ENCODE measurements at places on chromosomes 1 and 21.

DNA sequence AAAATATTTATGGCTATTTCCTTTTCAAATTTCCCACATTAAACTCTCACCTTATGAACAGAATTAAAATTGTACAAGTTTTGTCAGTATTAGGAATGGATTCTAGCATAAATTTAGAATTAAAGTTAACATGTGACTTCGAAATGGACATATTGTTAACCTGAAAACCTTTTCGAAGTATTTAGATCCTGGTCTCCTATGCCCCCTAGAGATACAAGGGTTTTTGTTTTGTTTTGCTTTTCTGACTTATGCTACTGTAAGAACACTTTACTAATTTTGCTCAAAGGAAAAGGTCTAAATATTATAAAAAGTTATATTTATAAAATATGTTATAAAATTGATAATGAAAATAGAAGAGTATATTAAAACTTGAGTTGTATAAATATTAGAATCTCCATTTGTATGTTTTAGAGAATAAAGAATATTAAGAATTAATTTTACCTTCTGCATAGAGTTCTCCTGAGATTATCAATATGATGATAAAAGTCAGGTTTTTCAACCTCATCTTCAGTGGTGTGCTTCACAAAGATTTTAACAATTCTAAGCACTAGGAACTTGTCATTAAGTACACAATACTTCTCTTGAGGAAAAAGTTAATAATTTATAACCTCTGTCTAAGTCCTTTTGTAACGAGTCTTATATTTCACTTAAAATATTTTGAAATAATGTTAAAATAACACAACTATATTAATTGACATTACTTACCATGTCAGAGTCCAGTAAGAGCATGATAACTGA lies at the start of gene F13B:
Gene F13B (minus strand): TSS at position 542 of the 738 bp plus-strand sequence. CDS start 37 bp downstream, at position 505.
- no peaks in the 10 kb centered on the region for H3K27me3 ChIP-seq
- H3K27ac ChIP-seq = no peak within 1 kb of the TSS
- no peaks in the 10 kb centered on the region for H3K36me3 ChIP-seq

DNA sequence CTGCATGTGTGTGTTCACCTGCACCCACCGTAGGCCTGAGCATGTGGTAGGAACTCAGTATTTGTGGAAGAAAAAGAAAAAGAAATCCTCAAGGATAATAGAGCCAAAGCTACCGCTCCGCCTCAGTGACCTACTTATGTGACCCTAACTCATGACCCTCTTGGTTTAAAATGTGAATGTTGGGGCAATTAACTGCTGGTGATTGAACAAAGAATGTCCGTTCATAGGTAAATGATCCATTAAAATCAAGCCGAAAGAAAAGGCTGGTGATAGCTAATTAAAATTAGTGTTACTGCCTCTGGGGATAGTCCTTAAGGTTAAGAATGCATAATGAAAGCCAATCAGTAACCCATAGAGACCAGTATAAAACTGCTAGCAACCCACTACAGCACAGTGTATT lies 98.1 kb downstream of the PRDM2 start:
- H3K27me3 ChIP-seq = no peaks in the 10 kb centered on the region
- H3K27ac ChIP-seq = no peak overlapping the region
- H3K36me3 ChIP-seq = no peaks in the 10 kb centered on the region
- no peak for DNase-seq

DNA sequence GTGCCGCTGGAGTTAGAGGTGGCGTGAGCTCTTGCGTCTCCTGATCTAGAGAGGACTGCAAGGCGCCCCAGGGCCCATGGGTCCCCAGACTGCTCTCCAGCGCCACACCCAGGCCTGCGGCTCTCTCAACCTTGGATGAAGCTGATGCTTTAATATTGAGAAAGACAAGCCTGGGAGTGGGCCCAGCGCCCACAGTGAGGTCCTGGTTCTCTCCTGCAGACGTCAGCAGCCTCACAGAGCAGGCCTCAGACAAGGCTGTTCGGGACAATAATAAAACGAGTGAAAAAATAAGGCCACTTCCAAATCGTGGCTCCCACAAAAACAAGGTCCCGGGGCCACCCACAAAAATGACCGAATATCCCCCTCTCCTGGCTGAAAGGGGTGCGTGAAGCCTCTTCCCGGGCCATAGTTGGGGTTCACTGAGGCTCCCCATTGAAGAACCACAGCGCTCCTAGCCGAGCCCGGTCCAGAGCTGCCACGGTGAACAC lies 6.0 kb upstream of the DNMT3L start:
- no peaks in the 10 kb centered on the region for H3K27me3 ChIP-seq
- no peak overlapping the region for H3K27ac ChIP-seq
- no peak overlapping the region for H3K4me3 ChIP-seq
- DNase-seq = no peak
- no peaks in the 10 kb centered on the region for H3K36me3 ChIP-seq

DNA sequence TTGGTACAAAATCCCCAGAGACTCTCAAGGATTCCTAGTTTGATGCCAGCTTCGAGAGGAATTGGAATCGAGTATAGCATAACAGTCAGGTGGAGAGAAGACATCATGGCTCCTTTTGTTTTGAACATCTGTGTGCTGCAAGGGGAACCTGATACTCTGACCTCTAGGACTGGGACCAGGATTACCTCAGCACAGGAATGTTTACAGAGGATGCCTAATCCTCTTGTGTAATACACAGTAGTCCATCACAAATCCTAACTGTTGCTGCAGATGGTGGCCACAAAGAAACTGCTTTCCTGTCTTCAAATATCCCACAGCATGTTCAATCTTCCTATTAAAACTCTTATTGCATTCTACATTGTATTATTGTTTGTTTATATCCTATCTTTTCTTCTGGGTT lies 111.8 kb upstream of the PRMT6 start:
- DNase-seq = no peak
- no peaks in the 10 kb centered on the region for H3K36me3 ChIP-seq
- no peak overlapping the region for H3K4me3 ChIP-seq
- no peaks in the 10 kb centered on the region for H3K27me3 ChIP-seq

- no peaks in the 10 kb centered on the region for H3K27me3 ChIP-seq
- no peak for DNase-seq
- no peaks in the 10 kb centered on the region for H3K4me1 ChIP-seq
- H3K27ac ChIP-seq = no peak overlapping the region
- H3K36me3 ChIP-seq = peaks cover 8% of the 10 kb centered on the region
Measured at GRCh38 chr1:186424539-186424938, 36.4 kb downstream of the PDC start.

GRCh38 chr1:159936273-159936904 lies 9.0 kb downstream of the IGSF9 start:
- H3K27ac ChIP-seq = no peak overlapping the region
- no peak for DNase-seq
- no peak overlapping the region for H3K4me3 ChIP-seq
- H3K36me3 ChIP-seq = no peaks in the 10 kb centered on the region

GRCh38 chr21:31042080-31042464 lies 3.8 kb upstream of the KRTAP19-8 start:
- H3K27me3 ChIP-seq = no peaks in the 10 kb centered on the region
- H3K4me3 ChIP-seq = no peak overlapping the region
- DNase-seq = no peak
- no peaks in the 10 kb centered on the region for H3K36me3 ChIP-seq
- H3K4me1 ChIP-seq = no peaks in the 10 kb centered on the region
- no peak overlapping the region for H3K27ac ChIP-seq

GRCh38 chr1:220159041-220159440 lies 65.1 kb downstream of the IARS2 start:
- no peaks in the 10 kb centered on the region for H3K4me1 ChIP-seq
- H3K4me3 ChIP-seq = no peak overlapping the region
- H3K27ac ChIP-seq = no peak overlapping the region
- peaks cover 41% of the 10 kb centered on the region for H3K36me3 ChIP-seq
- H3K27me3 ChIP-seq = no peaks in the 10 kb centered on the region

GRCh38 chr1:169595764-169596711 lies 9.8 kb upstream of the F5 start:
- H3K27ac ChIP-seq = no peak overlapping the region
- no peaks in the 10 kb centered on the region for H3K36me3 ChIP-seq
- no peaks in the 10 kb centered on the region for H3K4me1 ChIP-seq
- DNase-seq = peak; percentile 29
- H3K27me3 ChIP-seq = peaks cover 14% of the 10 kb centered on the region
- no peak overlapping the region for H3K4me3 ChIP-seq

DNA sequence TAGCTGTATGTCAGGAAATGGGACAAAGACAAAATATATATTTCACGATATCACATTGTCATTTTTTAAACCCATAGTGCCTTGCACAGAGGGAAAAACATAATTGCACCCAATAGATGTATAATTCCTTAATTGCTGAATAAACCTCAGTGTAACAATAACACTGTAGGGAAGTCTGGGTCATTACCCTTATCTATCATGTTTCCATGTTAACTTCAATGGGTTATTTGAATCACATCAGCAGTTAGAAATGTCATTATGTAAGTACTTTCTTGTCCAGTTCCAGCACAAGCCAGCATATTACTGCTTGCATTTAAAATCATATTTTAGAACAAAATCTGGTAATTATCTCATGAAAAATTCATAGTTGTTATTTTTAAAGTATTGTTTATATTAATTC lies 222.7 kb downstream of the HMCN1 start:
- H3K27me3 ChIP-seq = no peaks in the 10 kb centered on the region
- H3K4me1 ChIP-seq = peaks cover 3% of the 10 kb centered on the region
- H3K27ac ChIP-seq = no peak overlapping the region
- H3K36me3 ChIP-seq = no peaks in the 10 kb centered on the region
- no peak overlapping the region for H3K4me3 ChIP-seq
- peak; percentile 59 for DNase-seq

GRCh38 chr21:18499761-18500376 lies 96.3 kb upstream of the TMPRSS15 start:
- H3K4me1 ChIP-seq = no peaks in the 10 kb centered on the region
- H3K27ac ChIP-seq = no peak overlapping the region
- H3K4me3 ChIP-seq = no peak overlapping the region
- no peaks in the 10 kb centered on the region for H3K36me3 ChIP-seq
- DNase-seq = peak; percentile 16

DNA sequence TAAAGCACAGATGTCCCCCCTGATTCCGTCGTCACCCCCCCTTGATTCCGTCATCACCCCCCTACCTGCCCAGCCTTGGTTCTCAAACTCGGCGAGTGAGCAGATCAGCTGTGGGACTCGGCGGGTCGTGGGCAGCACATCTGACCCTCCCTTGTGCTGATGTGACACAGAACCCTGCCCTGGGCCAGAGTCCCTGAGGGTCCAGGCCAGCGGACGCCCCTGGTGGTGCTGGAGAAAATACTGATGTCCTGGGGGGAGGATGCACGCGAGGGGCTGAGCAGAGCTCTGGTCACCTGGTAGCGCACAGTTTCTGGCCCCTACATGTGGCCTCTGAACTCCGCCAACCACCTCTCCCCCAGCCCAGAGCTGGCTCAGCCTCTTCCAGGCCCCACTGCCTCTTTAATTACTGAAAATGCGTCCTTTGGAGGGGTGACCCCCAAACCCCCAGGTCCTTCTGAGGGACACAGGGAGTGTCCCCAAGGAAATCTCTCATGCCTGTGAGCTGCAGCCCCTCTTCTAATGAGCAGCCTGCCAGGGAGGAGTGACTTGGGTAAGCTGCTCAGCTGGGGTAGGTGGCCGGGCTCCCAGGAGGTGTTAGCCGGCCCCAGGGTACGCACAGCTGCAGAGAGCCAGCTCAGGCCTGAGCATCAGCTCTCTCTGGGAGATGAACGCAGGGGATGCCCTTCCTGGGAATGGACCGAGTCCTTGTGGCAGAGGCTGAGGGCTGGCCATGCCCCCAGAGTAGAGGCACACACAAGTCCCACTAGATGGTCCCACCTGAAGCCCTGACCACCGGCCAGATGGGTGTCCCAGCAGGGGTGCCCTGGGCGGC lies 129.5 kb upstream of the ARHGEF16 start:
- no peak overlapping the region for H3K4me3 ChIP-seq
- no peak overlapping the region for H3K27ac ChIP-seq
- H3K4me1 ChIP-seq = peaks cover 15% of the 10 kb centered on the region
- peaks cover 3% of the 10 kb centered on the region for H3K27me3 ChIP-seq
- no peak for DNase-seq

DNA sequence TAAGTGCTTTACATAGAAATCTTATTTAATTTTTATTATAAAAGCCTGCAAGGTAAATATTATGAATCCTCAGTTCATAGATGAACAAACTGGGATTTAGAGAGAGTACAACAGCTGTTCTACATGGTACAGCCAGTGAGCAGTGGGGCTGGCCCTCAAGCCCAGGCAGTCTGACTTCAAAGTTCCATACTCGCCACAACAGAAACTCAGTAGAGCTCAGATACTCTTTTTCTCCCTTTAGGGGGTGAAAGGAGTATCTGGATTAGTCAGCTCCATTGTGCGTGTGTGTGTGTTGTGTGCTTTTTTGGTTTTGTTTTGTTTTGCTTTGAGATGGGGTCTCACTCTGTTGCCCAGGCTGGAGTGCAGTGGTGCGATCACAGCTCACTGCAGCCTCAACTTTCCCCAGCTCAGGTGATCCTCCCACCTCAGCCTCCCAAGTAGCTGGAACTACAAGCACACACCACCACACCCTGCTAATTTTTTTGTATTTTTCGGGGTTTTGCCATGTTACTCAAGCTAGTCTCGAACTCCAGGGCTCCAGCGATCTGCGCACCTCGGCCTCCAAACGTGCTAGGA lies 378.5 kb downstream of the SMYD3 start:
- H3K36me3 ChIP-seq = no peaks in the 10 kb centered on the region
- H3K4me3 ChIP-seq = no peak overlapping the region
- H3K27ac ChIP-seq = no peak overlapping the region

- no peak overlapping the region for H3K27ac ChIP-seq
- no peak overlapping the region for H3K4me3 ChIP-seq
- H3K4me1 ChIP-seq = peaks cover 21% of the 10 kb centered on the region
Measured at GRCh38 chr21:37063433-37063832, 9.4 kb downstream of the PIGP start.

DNA sequence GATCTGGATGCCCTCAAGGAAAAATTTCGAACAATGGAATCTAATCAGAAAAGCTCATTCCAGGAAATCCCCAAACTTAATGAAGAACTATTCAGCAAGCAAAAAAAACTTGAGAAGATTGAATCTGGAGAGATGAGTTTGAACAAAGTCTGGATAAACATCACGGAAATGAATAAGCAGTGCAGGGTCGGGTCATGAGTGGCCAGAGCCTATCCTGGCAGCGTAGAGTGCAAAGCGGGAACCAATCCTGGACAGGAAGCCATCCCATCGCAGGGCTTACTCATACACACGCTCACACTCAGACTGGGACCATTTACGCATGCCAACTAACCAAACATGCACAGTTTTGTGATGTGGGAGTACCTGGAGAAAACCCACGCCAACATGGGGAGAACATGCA lies 43.1 kb downstream of the ZMYM1 start:
- peaks cover 2% of the 10 kb centered on the region for H3K4me1 ChIP-seq
- H3K4me3 ChIP-seq = no peak overlapping the region
- H3K27me3 ChIP-seq = no peaks in the 10 kb centered on the region
- no peak overlapping the region for H3K27ac ChIP-seq
- H3K36me3 ChIP-seq = no peaks in the 10 kb centered on the region

DNA sequence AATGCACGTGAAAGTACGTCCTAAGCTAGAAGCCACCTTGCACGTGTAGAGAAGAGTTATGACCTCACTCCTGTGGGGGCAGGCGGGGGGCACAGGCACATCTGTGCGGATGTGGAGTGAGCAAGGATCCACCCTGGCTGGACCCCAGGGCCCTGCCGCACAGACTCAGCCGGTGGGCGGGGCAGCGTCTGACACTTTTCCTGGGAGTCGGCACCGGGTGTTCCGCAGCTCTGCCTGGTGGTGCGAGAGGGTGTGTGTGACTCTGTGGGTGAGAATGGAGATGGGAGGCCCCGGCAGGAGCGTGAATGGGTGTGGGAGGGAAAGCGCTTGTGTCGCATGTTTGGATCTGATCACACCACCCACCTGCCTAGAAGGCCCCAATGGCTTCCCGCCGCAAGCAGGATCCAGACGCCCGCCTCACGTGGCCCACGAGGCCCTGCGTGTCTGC lies 29.5 kb downstream of the RAP1GAP start:
- no peak overlapping the region for H3K27ac ChIP-seq
- peaks cover 11% of the 10 kb centered on the region for H3K4me1 ChIP-seq
- H3K4me3 ChIP-seq = no peak overlapping the region
- DNase-seq = no peak

Data from astrocyte (in vitro differentiated cells and primary cell).